Osteoblast (primary cell): ENCODE measurements at places on chromosomes 4 and X. TPM values are rescaled to one million over a fixed set of nuclear protein-coding genes. Genes with fewer than 3 reads are reported as not detected.

DNA sequence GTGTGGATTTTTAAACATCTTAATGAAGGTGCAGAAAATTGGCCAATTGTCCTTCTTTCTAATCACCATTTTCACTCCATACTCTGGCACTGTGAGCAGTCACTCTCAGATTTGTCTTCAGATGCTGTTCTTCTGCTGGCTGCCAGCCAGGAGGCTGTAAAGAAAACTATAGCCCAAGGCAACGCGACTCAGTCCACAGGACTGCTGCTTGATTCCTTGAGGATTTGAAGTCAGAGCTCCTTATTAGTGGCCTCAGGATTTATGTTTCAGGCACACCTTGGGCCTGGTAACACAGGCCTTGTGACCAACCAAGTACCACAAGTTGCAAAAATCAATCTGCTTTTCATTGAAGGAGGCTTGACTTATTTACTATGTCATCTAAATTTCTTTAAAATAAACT is 342.6 kb downstream of the GPM6A start:
- DNase-seq = no peak

DNA sequence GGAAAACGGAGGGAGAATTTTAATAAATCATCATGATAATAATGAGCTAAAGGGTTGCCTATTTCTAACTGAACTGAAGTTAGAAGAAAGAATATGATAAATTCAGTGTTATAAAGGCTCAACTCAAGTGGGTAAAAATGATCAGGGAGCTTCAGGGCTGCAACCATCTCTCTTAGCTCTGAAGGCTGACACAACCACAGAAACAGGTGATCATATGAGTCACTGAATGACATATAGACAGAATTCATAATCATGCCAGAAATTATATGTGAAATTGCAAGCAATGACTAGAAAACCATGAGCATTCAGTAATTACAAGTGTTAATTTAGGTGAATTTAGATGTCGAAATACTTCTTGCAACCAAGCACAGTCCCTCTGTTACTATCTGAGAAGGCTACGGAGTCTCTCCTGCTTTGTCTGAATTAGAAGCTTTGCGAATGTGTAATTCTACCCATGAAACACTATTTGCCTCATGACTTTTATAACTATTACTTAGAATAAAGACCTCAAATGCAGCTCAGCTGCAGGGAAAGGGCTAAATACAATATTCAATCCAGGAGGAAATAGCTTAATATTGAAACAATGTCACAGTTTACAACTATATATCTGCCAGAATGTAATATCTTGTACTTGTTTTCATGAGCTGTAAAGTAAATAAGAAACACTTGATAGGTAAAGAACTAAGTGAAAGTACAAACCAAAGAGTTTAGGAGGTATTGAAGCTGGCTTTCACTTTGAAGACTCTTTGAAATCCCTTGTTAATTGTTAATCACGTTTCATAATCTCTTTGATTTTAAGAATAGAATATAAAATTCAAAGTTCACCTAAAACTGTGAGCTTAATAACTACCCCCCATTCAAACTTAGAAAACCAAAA is 1972.6 kb downstream of the ARAP2 start:
- DNase-seq = no peak

DNA sequence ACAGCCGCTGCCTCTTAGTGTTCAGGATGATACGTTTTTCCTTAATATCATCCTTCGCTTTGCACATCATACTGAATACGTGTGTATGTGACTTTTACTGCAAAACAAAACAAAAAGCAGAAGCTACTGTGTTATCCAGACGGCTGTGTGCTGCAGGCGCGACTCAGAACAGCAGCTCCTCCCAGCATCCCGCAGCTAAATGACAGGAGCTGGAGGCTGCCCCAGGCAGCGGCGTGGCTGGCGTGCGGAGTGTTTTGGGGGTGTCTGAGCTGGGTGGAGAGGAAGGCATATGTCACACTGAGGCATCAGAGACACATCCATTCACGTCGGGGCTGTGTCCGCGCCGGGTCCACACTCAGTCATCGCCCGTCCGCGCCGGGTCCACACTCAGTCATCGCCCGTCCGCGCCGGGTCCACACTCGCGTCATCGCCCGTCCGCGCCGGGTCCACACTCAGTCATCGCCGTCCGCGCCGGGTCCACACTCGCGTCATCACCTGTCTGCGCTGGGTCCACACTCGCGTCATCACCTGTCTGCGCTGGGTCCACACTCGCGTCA is 16.6 kb downstream of the PCGF3 start:
- DNase-seq = no peak

- DNase-seq = no peak
Measured at GRCh38 chr4:3119464-3119863, 45.0 kb downstream of the HTT start.

DNA sequence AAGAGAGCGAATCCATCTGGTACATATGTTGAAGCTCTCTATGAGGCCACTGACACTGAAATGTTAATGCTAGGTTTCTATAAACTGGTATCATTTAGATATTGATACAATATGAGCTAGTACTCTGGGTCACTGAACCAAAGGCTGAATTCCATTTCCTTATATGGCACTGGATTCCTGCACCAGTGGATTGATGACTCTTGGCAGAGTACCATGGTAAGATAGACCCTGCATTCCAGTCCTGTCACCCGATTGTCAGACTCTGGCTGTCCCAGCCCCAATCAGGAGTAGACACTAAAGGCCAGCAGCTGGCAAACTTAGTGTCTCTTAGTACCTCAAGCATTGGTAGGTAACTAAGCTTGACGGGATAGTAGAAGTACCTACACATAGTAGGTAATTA is 44.0 kb upstream of the EOLA2 start:
- no peak for DNase-seq

- DNase-seq = no peak
Measured at GRCh38 chr4:148171596-148171995, 270.6 kb downstream of the NR3C2 start.

The GAB3 gene
- total RNA-seq = 3.2 and 6.9 TPM in 2 replicates

The CLIC2 gene
- 1.1 and 1.2 TPM in 2 replicates for total RNA-seq

The TSPAN5 gene
- 36.9 and 41.8 TPM in 2 replicates for total RNA-seq

DNA sequence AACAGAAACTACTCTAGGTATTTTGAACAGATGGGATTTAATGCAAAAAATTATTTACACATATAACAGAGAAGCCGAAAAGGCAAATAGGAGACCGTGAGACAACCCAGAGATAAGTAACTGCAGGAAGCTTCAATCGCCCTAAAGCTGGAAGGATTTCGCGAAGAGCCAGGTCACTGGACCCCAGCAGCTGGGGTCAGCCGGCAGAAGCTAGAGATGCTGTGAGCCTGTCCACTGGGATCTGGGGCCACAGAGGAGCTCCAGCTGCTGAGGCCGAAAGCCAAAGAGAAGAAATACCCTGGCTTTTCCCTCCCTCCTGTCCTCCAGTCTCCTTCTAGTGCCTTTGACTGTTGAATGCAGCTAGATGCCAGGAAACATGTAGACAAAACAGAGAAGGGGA is 192.8 kb upstream of the BCOR start:
- DNase-seq = no peak

The NAP1L5 gene
- total RNA-seq = 2.9 and 5.1 TPM in 2 replicates

The RTL3 gene
- under 0.01 TPM in 1 of 2 replicates, not detected in the other for total RNA-seq

- DNase-seq = no peak
Measured at GRCh38 chrX:97471071-97471470, 587.4 kb downstream of the RPA4 start.

The TBC1D8B gene
- 12.3 and 14.7 TPM in 2 replicates for total RNA-seq

DNA sequence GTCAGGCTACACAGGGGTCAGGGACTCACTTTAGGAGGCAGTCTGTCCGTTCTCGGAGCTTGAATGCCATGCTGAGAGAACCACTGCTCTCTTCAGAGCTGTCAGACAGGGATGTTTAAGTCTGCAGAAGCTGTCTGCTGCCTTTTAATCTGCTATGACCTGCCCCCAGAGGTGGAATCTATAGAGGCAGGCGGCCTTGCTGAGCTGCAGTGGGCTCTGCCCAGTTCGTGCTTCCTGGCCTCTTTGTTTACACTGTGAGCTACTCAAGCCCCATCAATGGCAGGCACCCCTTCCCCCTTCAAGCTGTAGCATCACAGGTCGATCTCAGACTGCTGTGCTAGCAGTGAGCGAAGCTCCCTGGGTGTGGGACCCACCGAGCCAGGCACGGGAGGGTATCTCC is 31.5 kb upstream of the UNC5C start:
- no peak for DNase-seq

The SASH3 gene
- total RNA-seq = not detected in 2 replicates
